Mucosa of descending colon (tissue), 3 donors: ENCODE measurements at places on chromosomes 12 and 14. TPM values are rescaled to one million over a fixed set of nuclear protein-coding genes. Genes with fewer than 3 reads are reported as not detected.

DNA sequence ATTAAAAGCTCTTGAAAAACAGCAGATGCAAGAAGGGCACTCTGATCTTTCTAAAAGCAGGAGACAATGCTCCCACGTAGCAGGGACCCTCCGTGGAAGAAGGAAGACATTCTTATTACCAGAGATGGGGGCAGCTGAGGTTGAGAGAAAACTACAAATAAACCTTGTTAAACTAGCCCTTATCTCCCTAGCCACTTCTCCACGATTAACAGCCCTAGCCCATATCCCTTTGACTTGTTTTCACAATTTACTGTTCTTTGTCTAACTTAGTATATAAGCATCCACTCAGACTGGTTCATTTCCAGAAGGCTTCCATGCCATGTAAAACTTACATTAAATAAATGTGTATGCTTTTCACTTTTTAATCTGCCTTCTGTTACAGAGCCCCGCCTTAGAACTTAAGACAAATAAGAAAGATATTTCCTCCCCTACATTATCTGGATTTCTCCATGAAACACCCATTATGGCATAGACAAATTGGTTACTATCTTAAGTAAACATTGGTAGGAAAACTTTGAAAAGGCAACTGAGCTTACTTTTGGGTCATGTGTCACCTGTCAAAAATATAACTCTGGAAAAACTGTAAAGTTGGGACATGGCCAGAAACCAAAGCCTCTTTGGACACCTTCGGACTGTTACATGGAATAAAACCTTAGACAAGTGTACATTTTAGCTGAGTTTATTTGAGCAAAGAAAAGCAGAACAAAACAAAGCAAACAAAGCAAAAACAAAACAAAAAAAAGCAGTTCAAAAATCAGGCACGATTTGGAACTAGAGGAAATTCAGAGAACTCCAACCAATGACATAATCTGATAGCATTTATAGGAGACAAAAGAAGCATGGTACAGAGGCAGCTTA lies 4.9 kb upstream of the RNASE1 start:
- DNase-seq: no peak

DNA sequence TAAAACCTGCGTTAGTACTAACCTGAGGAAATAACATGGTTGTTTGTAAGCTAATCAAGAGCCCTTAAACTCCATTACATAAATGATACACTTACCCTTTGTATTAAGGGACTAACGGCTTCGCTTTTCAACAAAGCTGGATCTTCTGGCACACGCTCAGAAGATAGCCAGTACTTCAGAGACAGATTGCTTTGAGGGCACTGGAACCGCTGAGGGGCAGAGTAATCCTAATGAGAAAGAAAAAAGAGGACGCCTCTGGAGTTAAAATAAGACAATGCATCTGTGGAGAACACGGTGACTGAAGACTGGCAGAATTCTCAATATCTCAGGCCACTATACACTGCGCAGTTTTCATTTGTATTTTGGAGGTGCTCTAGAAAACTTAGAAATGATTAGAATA lies 1.5 kb upstream of the KTN1 start:
- DNase-seq: no peak

- no peak for DNase-seq
Measured at GRCh38 chr12:18313306-18313705, 52.0 kb downstream of the PIK3C2G start.

DNA sequence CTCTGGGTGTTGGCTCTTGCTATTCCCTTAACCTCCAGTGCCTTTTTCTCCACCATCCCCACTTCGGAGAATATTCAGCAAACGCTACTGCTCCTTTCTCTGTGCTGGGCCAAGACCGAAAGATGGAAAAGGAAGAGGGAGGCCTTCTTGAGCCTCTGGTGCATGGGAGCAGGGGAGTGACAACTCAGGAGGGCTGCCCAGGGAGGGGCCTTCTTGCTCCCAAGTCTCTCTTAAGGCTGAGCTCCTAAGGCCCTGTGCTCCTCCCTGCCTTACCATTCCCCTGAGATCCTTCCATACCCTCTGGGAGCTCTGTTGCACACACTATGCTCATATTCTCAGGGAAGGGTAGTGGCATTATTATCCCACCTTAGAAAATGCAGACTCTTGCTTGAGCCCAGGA lies 34.9 kb downstream of the SH2B3 start:
- no peak for DNase-seq

Gene P2RX7
- total RNA-seq: 1.4 TPM
